ENCODE measurements at places on chromosomes 4 and X.

DNA sequence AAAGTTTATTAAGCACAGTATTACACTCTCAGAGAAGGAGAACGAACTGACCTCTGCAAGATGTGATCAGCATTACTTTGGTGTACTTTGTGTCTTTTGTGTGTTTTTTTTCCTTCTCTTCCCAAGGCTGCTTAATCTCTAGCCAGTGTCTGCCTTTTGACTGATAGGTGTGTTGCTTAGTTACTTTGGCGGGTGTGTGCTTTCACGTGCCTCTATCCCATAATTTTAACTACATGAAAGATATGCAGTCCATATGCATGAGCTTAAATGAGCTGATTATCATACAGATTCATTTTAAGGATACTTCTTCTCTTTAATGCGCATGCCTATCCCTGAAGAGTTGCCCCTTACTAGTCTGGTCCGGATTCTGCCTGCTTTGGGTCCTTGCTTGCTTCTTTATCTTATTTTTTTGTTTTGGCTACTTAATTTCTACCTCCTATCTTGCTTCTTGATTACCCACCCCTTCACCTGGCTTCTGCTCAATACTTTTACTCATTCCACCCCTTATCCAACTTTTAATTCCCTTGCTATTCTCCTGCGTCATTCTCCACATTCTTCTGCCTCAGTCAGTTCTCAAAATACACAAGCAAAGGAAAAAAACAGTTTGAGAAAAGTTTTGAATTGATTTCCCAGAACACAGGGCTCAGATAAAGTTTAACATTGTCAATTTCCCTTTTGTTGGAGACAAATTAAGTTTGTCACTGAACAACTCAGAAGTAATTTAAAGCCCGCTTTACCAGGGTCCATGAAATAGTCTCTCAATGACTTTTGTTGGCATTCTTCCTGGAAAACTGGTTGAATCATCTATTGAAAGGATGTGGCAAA lies 182.0 kb downstream of the TENT5D start:
- no peak for DNase-seq

GRCh38 chrX:115232933-115233496 lies 881 bp downstream of the LRCH2 start:
- no peak for DNase-seq

- peak; percentile 70 for DNase-seq
Observed at GRCh38 chrX:10189317-10190268, 32.8 kb downstream of the CLCN4 start.

GRCh38 chr4:182894681-182895275 lies 22.4 kb downstream of the DCTD start:
- DNase-seq: no peak

- no peak for DNase-seq
Observed at GRCh38 chr4:89329280-89329679, 21.7 kb upstream of the GPRIN3 start.

All from NCI-H524 treated with DMSO at 0.1 percent for 48 hours (cell line).